Adrenal gland (tissue), 19 donors: ENCODE measurements at places on chromosomes 7 and 10.

DNA sequence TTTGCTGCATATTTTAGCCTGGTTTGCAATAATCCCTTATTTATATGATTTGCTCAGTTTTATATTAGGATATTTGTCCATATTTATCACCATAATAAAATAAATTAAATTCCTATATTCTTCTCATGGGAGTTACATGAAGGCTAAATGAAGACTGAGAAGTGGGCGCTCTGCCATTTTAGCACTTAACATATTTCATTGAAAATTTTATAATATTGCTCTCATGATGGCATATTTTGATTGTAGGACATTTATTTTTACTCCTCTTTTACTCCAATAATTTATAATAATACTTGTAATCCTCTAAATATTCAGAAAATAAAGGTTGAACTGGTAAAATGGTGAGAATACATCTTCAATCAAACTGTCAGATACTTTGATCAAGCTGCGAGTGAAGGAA is 99.8 kb upstream of the SEMA3A start:
- no peak for DNase-seq

GRCh38 chr10:78458983-78459638 is 425.4 kb downstream of the RPS24 start:
- no peak for DNase-seq

DNA sequence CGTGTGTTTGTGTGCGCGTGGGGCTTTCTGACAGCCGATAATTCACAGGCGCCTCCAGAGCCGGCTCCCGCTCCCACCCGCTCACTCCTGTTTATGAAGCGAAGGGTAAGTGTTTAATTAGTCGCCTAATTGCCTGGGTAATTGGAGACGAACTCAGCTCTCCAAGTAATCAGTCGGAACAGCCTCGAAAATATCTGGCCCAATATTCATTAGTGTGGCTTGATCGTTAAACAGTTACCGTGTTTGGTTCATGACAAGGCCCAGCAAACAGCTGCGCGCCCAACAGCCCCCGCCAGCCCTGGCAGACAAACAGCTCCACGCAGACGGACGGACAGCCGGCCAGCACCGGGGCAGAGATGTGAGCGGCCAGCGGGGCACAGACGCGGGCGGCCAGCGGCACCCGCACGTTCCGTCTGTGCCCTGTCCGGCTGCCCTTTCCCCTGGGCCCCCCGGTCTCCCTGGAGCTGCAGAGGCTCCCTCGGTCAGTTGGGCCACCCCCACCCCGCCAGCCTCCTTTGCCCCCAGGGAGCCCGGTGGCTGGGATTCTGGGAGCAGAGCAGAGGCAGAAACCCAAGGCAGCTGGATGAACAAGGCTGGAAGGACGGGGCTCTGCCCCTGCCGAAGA is 98.2 kb downstream of the UNCX start:
- DNase-seq = no peak

GRCh38 chr10:85995791-85996190 is 370.8 kb downstream of the GRID1 start:
- peak; percentile 21 for DNase-seq

- no peak for DNase-seq
Observed at GRCh38 chr7:116161728-116162127, 48.6 kb upstream of the TES start.

GRCh38 chr7:100489824-100490223 is 6.1 kb downstream of the NYAP1 start:
- DNase-seq = no peak

GRCh38 chr10:35585903-35586535 is 19.1 kb upstream of the GJD4 start:
- no peak for DNase-seq

- no peak for DNase-seq
Observed at GRCh38 chr7:140501966-140502365, 22.7 kb upstream of the MKRN1 start.

- no peak for DNase-seq
Observed at GRCh38 chr7:155342313-155342712, 44.6 kb downstream of the INSIG1 start.

DNA sequence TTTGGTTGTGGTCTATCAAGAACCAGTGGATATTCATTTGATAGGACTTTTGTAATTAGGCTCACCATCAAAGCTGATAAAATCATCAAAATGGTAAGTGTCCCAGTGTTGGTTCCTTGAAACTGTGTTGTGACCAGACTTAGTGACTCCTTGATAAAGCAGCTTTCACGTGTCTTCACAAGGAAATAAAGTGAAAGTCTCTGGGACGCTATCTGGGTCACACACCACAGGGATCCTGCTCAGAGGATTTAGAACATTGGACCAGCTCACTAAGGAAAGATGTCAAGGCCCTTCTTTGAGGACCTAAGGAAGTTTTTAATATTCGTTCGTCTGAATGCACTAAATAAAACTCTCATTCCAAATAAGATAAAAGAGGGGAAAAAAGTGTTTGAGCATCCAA is 193.1 kb downstream of the RNLS start:
- DNase-seq = no peak

DNA sequence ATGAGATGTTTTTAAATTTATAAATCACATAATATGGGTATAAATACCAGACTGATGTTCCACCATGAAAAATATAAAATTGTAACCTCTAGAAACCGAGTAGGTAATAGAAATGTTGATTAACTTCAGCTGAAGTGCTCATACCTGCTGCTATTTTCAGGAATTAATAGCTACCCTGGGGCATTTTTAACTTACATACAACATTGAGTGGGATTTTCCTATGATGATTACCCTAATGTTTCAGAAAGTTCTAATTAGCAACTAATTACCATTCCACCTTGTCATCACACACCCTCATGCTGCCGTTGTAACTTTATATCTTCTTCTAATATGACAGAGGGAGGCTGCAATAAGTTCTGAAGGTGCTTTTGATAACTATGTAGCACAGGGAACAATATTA is 53.5 kb upstream of the ARHGAP12 start:
- no peak for DNase-seq

DNA sequence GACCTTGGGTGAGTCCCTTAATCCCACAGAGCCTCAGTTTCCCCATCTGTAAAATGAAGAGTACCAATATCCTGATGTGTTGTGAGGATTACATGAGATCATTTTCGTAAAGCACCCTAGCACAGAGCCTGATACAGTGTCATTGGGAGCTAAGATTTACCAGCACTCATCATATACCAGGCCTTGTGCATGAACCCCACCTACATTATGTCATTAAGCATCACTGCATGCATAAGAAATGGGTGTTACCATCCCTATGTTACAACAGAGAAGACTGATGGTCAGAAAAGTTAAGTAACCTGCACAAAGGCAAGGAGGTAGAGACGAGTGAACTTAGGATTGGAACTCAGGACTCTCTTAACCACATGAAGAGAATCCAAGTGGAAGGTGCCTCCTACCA is 290.6 kb downstream of the KCNMA1 start:
- no peak for DNase-seq

DNA sequence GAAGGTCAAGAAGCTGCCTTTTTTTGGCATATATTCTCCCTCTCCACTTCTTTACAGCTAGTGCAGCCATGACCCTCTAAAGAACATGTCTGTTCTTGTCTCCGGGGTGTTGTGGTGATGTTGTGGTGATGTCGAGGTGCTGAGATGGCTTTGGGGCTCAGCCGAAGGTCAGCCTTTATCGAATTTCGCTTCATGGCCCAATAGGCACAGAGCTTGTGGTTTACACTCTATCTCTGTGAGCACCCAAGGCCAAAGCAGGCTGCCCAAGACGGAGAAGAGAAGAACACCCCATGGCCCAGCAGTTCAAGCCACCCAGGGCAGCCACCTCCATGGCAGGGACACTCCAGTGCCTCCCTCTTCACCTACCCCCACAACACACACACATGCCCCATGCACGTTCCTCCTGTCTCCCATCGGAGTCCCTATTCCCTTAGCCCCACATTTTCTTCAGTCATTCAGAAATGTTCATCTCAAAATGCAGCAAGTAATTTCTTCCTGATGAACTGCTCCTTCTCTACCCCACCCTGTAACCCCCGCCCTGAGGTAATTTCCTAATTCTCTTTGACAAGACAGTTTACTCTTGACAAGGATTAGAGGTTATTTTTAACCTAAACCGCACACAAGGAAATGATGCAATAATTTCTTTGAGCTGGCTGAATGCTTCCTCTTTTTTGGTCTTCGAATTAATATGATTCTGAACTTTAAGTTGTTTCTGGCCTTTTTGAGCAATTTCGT is 18.6 kb upstream of the ADRB1 start:
- no peak for DNase-seq

GRCh38 chr7:24701261-24702235 is 55.7 kb downstream of the GSDME start:
- DNase-seq = no peak

- no peak for DNase-seq
Observed at GRCh38 chr7:85630904-85631600, 444.2 kb upstream of the SEMA3D start.

- DNase-seq = peak; percentile 62
Observed at GRCh38 chr10:3398825-3399646, 226.5 kb upstream of the PITRM1 start.

DNA sequence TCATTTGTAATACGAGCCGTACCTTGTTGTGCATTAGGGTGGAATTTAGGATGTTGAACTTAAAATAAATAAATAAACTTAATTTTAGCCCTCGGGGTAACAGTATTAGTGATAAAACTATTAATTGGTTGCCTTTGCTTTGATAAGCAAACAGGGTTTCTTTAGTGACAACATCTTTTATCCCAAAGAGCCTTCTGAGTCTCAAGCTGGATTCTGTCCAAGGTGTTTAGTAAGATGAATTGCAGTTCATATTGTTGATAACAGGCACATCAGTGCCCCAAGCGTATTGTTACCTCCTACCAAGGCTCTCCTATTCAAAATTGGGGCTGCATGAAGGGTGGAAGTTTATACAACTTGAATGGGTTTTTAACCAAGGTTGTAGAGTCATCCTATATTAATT is 144.4 kb upstream of the CELF2 start:
- no peak for DNase-seq

DNA sequence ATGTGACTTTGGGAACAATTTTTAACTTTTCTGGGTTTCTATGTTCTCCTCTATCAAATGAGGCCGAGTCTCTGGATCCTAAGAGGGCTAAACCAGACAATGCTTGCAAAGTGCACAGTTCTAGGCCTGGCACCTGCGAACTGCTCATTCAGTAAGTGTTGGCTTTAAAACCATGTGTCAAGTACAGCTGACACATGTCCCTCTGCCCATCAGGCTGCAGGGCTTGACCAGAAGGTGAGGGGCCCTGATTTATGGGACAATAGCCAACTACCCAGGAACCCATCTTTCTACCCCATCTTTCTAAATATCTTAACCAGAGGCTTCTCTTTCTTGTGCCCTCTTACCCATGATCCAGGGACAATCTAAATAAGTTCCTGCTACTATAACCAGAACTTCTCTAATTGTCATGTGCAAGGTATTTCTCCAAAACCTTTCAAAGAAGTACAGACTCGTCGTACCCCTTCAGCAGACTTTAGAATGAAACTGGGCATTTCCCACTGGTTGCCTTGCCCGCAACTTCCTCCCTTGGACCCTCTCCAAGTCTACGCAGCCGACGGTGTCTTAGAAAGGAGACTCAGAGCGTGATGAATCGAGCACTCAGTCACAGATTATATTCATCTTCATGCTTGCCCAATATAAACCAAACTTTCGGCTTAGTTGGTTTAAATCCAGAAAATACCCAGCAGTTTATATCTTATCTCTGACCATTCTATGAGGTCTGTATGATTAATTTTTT is 69.8 kb upstream of the STEAP1B start:
- peak; percentile 52 for DNase-seq

DNA sequence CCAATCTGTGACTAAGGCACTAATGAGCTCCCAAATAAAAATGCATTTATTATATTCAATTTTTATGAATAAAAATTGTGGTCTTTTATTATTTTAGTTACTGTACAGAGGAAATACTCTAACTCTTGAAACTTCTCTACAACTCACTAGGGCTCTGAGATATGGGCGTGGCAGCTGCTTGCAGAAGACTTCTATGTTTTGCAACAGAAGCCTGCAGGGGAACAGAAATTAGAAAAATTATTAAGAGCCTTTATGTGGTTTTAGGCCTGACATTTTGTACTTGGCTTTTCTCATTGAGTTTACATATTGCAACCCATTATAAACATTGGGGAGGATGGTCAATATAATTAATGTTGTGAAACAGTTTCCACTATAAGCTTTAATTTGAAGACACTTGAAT is 581.4 kb downstream of the TNS3 start:
- no peak for DNase-seq

DNA sequence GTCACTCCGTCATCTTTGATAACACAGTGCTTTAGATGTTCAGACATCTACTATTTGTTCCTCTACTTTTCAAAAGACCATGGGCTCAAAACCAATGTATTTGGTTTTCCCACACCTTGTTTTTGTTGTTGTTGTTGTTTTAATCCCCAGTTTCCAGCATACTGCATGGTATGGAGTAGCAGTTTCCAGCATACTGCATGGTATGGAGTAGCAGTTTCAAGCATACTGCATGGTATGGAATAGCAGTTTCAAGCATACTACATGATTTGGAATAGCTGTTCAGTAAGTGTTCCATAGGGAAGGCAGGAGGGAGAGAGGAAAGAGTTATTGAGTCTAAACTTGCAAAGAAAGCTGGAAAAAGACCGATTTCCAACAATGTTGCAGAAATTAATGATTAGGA is 314.3 kb upstream of the PRKCQ start:
- no peak for DNase-seq

DNA sequence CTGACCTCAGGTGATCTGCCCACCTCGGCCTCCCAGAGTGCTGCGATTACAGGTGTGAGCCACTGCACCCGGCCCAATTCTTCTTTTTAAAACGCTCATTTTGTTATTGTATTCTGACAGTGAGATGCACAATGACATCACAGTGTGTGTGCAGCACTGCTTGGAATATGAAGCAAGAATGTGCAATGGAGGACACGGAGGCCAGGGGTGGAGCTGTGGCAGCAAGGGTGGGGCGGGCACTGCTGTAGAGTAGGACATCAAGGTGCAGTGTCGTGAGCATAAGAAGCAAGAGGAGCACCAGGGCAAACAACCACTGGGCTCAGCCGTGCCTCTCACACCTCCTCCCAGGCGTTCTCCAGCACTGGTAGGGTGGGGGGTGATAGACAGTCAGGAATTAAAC is 26.8 kb upstream of the GRID1 start:
- DNase-seq = no peak

DNA sequence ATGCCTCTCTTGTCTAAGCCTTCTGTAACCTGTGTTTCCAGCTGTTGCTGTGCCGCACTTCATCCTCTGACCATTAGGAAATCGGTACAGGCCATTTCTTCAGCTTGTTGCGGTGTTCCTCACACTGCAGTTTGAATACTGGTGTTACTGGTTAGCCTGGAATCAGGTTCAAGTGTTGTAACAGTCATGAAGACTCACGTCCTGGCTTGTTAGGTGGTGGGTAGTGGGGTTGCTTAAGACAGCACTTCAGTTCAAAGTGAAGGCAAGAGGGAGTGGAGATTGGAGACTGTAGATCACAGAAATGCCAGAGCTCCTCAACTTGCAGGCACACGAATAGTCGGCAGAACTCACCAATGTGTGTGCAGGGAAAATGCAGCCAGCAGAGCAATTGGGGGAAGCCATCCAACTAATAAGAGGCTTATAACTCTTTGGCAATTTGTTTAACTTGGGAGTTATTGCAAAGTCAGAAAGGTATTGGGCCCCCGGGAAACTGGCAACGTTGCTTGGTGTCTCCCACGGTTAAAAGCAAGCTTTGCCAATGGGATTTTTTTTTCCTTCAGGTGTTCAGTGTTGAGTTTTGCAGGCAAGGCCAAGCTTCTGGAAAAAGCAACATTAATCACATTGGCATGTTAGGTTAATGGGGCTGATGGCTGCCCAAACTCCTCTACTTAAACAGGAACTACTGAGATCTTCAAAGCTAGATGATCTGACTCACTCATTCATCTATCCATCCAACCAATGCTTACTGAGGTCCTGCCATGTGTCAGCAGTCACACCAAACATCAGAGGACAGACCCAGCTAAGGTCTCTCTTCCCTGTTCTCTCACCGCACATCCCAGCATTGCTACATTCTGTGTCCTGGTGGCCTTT is 380.9 kb downstream of the GATA3 start:
- DNase-seq = no peak
